Nasal cavity respiratory epithelium epithelial cell of viscerocranial mucosa (primary cell): ENCODE measurements at places on chromosomes 7 and 10. TPM values are rescaled to one million over a fixed set of nuclear protein-coding genes. Genes with fewer than 3 reads are reported as not detected.

Gene MSMB
- 0.34 and 21.0 TPM in 2 replicates for total RNA-seq

Gene CTAGE15
- 1.0 TPM in 1 of 2 replicates, not detected in the other for total RNA-seq

Gene SKIDA1
- under 0.01 and 0.07 TPM in 2 replicates for total RNA-seq

Gene SNX13
- 43.1 and 55.7 TPM in 2 replicates for total RNA-seq

Gene AFAP1L2
- 9.3 and 18.8 TPM in 2 replicates for total RNA-seq

Gene NPC1L1
- under 0.01 and 0.14 TPM in 2 replicates for total RNA-seq

Gene CALN1
- total RNA-seq = under 0.01 TPM in 1 of 2 replicates, not detected in the other

Gene LHFPL3
- total RNA-seq = not detected in 2 replicates

Gene IL6
- 0.34 and 3.1 TPM in 2 replicates for total RNA-seq

Gene PTF1A
- not detected in 2 replicates for total RNA-seq

Gene ALDH18A1
- 69.4 and 83.6 TPM in 2 replicates for total RNA-seq

Gene FAM180A
- 0.14 and 0.34 TPM in 2 replicates for total RNA-seq

Gene ZNF212
- 6.5 and 9.0 TPM in 2 replicates for total RNA-seq

Gene GNAT3
- not detected in 2 replicates for total RNA-seq

Gene ATE1
- 28.4 and 30.5 TPM in 2 replicates for total RNA-seq

Gene SFRP5
- total RNA-seq = not detected in 2 replicates

Gene CYP2C18
- total RNA-seq = 0.34 and 4.1 TPM in 2 replicates

Gene OR13A1
- 0.07 TPM in 1 of 2 replicates, not detected in the other for total RNA-seq

Gene FXYD4
- not detected in 2 replicates for total RNA-seq

Gene SORCS1
- total RNA-seq = not detected in 2 replicates

Gene GRID2IP
- under 0.01 and 0.14 TPM in 2 replicates for total RNA-seq

Gene LDB3
- total RNA-seq = under 0.01 and 0.07 TPM in 2 replicates

Gene ANKRD30A
- total RNA-seq = not detected in 2 replicates

Gene YKT6
- 87.1 and 104 TPM in 2 replicates for total RNA-seq
